Non-pigmented ciliary epithelial cell (primary cell): ENCODE measurements at places on chromosomes 12 and 14.

DNA sequence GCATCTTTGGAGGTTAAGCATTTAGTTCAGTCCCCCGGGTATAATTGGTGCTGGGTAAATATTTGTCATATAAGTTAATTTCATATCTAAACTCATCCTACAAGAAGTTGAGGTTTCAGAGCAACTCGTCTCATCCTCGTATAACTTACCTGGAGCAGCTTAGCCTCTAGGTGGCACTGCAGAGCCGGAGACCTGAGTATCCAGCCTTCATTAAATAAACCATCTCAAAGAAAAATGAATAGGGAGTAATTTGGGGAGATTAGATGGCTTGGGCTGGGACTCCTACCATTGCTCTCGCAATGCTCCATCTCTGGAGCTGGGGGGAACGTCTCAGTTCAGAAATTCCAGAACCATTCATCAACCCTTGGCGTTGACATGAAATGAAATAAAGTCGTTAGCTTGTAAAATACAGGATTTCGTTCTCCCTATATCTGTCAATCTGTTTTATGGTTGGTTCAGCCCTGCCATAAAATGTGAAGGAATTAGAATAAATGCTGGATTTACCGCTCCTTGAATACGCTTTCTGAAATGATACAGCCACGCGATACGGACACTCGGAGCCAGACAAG, 122.9 kb upstream of the TMEM132D start:
- no peak for DNase-seq

- DNase-seq: no peak
Observed at GRCh38 chr12:51405801-51406207, 14.6 kb upstream of the GALNT6 start.

DNA sequence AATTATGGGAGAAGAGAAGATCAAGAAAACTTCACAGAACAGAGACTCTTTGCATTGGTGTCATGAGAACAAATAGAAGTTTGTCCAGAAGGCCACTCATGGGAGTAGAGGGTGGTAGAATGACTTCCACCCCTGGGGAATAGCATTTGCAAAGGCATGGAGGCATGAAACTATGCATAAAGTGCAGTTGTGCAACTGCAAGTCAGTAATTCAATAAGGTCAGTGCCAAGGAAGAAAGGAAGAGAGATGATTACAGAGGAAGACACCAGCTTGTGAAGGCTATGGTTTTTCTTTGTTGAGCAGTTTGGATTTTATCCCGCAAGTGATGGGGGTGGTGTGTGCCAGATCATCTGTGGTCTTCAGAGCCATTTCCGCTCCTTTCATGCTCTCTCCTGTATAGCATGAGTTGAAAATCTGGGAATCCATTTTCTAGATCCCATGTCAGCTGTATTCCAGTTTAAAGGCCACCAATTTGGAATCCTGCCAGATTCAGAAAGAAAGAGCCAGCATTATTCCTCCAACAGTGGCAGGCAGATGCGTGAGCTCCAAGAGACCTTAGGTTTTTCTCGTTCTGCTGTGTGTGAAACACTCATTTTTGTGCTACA, 67.6 kb upstream of the GRIN2B start:
- DNase-seq: no peak

GRCh38 chr14:94648801-94649200, 36.6 kb downstream of the SERPINA3 start:
- no peak for DNase-seq

DNA sequence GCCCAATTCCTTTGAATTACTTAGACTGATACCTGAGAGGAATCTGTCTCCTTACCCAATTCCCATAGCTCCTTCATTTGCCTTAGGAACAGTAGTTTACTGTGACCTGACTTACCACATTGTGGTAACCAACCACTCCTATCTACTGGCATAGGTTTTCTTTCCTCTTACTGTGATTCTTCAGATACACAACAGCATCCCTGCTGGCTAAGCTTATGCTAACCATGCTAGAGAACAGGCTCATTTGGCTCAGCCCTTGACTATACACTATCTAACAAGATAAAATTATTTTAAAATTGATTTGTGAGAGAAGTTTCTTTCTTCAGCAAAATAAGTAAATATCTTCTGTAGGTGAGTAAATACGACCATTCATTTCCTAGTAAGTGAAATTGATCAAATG, 320.4 kb upstream of the DDHD1 start:
- no peak for DNase-seq

- no peak for DNase-seq
Observed at GRCh38 chr12:4089121-4089606, 184.4 kb upstream of the CCND2 start.

GRCh38 chr12:15522574-15523187, 200.4 kb downstream of the PTPRO start:
- no peak for DNase-seq

GRCh38 chr12:69569236-69569635, 16.0 kb upstream of the CCT2 start:
- DNase-seq: no peak

DNA sequence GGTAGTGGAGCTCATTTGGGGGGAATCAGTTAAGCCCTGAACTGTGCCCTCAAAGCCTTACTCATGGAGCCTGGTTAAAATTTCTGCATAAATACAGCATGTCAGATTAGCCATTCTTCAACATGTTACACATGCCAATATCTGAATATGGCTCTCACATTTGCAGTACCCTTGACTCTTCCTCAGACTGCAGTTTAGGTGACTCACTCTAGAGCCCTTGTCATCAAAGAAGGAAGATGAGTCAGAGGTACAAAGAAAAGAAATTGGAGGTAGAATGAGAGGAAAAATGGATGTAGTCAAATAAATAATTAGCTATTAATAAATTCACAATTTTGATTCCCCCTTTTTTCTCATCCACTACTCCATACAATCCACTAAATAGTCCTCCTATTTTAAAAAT, 23.6 kb upstream of the OR4K2 start:
- DNase-seq: no peak

DNA sequence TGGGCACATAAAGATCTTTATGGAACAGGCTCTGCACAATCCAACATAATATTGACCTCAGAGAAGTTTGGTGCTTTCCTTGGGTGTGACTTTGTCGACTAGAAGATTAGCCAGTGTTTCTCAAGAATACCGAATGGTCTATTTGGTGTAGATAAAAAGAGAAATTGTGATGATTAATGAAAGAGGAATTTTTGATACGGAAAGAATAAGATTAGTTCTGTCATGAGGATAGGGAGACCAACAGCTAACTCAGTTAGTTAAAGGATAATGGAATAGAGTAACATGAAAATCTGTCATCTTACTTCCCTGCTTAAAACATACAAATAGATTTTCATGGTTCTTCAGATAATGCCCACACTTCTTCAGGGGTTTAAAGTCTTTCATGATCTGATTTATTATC, 24.2 kb downstream of the PTPRO start:
- DNase-seq: no peak

- DNase-seq: no peak
Observed at GRCh38 chr14:51182131-51182565, 57.9 kb upstream of the TMX1 start.

DNA sequence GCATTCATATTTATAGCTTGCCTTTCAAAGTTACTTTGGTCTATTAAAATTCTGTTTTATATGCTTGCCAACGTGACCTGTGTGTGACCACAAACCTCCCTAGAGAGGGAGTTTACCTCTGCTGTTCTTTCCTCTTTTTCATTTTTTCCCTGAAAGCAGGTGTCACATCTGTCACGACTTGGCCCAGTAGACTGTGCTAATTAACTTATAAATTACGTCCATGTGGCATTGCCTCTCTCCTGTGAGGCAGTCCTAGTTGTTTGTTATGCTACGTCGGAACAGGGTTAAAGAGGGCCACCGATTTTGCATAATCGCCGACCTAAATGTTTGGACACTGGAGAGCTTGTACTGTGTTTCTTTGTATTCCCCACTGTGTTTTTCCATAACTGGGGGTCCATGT, 343.9 kb upstream of the FLRT2 start:
- DNase-seq: no peak

GRCh38 chr14:64218344-64219240, 75.6 kb downstream of the ESR2 start:
- no peak for DNase-seq
